ENCODE measurements at places on chromosomes 7 and 10.

GRCh38 chr10:31320550-31321211, 1.7 kb downstream of the ZEB1 start:
- peak; percentile 82 for DNase-seq

DNA sequence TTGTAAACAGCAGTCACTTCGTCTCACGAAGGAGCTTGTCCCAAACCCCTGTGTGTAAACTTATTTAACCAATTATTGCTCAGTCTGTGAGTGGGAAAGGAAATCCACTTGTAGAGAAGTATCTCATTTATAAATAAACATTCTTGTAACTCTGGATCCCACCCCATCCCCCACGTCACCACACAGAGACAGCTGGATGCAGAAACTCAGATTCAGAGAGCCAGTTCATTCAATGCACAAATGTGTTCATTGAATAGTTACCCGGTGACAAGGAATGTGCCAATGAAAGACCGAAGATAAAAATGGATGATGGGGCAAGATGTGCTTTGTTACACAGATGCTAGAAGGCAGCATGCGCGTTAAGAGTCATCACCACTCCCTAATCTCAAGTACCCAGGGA, 8.3 kb upstream of the OCM start:
- no peak for DNase-seq

- no peak for DNase-seq
Measured at GRCh38 chr10:79482741-79483140, 29.6 kb upstream of the EIF5AL1 start.

- no peak for DNase-seq
Measured at GRCh38 chr10:19730167-19730906, 85.9 kb upstream of the PLXDC2 start.

- no peak for DNase-seq
Measured at GRCh38 chr10:69696073-69696731, 66.2 kb downstream of the FAM241B start.

DNA sequence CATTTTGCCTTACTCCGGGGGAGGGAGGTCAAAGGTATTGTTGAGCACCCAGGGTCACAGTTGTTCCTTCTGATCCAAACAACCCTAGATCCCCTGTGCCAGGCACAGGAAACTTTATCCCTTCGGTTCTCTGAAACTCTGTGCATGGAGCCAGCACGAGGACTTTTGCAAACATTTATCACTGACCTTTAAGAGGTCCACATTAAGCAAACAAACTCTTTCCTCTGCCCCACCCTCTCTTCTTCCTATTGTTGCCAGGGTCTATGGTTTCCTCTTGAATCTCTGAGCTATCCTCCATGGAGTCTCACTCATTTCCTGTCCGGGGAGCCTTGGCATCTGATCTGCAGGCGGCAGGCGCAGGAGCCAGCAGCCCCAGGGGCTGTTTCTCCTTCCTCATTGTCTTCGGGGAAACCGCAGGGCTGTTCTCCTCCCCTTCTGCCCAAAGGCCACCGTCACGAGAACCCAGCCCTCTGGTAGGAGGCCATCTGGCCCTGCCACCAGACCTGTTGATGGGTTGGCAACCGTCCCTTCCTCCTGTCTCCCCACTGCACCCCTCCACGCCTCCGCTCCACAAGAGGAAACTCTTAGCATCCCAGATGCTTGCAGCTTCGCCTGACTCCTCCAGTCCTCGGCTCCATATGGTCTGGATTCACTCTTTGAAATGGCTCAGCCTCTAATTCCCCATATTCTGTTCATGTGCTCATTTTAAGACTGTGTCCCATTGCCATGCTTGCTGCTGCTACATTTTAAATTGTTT, 327.3 kb upstream of the NRP1 start:
- DNase-seq: peak; percentile 35

DNA sequence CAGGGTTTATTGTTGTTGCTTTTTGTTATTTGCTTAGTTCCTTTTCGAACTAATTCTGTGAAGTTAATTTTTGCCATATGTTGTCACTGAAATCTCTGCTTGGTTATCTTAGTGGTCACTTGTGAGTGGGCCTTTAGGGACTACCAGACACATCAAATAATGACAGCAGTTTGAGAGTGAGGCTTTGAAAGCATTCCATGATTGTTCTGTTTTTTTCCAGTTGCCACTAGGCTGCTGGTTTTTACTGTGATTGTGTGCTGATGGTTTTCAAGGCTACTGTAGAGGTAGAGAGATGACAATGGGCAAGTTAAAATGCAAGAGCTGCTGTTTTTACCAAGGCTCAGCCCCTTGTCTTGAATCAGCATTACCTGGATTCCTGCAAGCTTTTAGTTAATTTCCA, 20.0 kb downstream of the SEPTIN7 start:
- DNase-seq: no peak

DNA sequence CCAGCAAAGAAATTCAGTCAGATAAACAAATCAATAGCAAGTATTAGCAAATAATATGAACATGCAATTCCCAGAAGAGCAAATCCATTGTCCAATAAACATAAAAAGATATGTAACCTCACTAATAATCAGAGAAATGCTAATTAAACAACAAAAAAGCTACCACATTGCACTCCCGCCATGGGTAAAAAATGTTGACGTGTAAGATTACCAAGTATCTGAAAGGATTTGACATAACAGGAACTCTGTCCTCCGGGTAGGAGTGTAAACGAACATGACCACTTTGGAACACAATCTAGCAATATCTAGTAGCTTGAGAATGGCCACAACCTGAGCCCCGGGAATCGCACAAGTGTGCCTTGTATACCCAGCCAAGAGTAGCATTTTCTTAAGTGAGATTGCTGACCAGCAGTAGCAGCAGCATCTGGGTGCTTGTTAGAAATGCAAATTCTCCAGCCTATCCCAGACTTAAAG, 31.6 kb downstream of the DYDC1 start:
- DNase-seq: no peak

DNA sequence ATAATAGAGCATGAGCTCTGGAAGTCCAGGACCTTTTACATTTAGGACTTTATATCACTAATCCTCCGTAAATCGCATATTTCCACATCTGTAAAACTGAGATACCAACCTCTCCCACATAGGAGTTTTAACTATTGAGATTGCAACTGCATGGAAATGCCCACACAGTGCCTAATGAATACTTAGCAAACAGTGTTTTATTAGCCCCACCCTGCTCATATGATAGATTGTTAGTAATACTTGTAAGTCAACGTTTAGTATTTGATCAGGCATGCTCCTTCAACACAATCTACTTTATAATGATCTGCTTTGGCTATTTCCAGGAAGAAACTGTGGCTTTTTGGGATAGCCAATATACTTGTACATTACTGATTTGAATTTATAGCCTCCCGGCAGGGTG, 8.5 kb downstream of the PDZD8 start:
- DNase-seq: no peak

DNA sequence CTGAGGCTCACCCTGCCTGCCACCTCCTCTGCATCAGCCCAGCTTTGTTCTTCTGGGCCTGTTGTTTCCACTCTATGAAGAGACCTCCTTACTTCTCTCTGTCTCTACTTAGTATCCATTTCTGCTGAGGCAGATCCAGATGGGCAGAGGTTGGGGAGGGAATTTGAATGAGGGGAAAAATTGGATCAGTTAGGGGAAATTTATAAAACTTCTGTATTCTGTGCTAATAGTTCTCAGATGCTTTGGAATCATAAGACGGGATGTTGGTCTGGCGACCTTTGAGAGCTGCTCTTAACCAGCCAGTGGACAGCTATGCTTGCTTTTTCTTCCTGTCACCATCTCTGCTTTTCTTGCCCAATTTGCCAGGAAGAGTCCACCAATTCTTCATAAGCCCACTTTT, 55.5 kb downstream of the AUTS2 start:
- no peak for DNase-seq

GRCh38 chr10:79050896-79051555, 17.7 kb upstream of the ZMIZ1 start:
- DNase-seq: no peak

GRCh38 chr10:112701211-112701877, 248.7 kb upstream of the TCF7L2 start:
- DNase-seq: no peak

DNA sequence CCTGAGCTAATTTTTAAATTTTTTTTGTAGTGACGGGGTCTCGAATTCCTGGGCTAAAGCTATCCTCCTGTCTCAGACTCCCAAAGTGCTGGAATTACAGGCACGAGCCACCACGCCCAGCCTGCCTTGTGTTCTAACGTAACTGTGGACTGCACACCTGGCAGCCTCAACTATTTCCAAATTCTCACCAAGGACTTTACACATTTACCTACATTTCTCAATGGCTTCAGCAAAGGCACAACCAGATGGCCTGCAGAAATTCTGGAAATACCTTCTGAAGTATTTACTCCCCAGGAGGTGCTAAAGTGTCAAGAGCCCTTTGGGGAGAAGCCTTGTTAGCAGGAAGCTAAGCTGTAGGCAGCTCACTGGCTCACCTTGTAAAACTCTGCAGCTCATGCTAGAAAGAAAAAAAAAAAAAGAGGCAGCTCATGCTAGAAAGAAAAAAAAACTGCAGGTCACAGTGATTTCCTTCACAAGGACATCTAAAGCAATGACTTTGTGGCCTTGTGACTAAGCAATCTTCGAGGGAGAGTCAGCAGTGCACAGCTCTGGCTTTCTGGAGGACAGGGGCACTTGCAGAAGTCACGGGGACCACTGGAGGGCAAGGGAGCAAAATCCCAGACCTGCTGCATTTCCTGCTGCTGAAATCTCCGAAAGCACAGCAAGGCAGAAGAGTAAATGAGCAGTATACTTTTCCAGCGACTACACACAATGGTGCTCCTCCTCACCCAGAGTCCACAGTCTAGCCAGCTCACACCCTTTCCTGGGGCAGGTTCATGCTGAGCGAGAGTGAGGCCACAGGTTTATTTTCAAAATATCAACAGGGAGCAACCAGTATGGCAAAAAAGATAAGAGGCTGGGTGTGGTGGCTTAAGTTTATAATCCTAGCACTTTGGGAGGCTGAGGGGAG, 40.4 kb downstream of the BAIAP2L1 start:
- no peak for DNase-seq

DNA sequence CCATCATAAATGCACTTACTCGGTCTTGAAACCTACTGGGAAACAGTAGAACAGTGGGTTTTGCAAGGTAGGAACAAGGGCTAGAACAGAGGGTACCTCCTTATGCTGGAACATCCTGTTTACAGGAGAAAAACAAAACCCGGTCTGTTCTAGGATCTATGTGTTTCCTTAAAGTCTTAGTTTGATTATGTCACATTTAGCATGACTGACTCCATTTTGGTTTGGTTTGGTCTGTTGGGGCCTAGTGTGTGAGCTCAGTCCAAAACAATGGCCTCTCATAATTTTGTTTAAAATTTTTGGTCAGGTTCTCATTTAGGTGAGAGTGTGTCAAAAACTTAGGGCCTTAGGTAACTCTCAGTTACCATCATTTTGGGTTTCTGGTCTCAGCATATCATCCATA, 96.3 kb upstream of the TRIM24 start:
- no peak for DNase-seq

DNA sequence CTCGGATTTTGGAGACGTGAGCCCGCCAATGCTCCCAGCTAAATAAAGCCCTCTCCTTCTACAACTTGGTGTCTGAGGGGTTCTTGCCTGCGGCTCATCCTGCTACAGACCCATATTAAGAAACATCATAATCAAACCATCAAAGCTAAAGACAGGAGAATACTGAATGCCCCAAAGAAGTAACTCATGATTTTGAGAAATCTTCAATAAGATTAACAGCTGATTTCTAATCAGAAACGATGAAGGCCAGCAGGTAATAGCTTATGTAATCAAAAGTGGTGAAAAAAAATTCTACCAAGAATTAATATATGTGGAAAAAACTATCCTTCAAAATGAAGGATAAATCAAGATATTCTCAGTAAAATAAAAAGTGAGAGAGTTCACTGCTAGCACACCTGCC, 130.3 kb downstream of the DNAJC1 start:
- DNase-seq: no peak

DNA sequence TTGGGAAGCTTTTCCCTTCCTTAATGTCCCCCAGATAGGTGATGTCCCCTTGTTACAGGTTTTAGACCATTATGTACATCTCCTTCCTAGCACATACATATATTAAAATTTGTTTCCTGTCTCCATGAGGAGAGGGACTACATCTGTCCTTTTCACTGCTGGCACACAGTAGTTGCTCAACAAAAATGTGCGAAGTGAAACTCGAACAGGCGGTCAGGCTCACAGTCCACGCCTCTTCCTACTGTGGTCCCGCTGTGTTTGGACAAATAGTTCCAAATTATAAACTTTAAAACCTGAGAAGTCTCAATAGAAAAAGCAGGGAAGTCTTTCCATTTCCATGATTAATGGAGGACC, 1.2 kb upstream of the HHEX start:
- no peak for DNase-seq

DNA sequence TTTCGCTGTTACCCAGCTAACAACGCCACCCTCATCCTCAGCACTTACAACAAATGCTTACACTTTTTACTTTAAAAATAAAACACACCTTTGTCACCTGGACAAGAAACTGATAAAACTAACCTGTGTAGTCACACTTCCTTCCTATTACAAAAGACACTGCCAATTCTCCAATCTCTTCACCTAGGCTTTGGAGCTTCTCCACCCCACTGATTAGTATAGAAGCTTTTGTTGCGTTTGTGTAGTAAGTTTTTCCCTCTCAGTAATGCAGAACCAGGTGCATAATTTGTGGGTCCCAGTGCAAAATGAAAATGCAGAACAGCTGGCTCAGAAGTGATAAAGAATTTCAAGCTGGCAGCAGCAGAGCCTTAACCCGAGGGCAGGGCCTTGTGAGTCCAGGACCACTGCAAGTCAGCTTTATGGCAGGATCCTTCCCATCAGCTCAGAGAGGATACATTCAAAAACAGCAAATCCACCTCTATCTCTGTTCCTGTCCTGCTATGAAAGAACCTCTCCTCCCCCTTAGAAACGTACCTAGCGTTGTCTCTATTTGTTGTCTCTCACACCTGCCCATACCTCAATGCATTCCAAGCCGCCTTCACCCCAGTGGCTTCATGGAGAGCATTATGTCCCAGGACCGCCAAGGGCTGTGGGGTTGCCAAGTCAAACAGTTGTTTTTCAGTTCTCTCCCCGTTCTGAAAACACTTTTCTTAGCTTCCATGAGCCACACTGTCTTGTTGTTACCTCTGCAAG, 40.3 kb upstream of the EGFR start:
- DNase-seq: no peak

GRCh38 chr7:32579776-32580175, 84.5 kb downstream of the AVL9 start:
- DNase-seq: no peak
